Activated CD4-positive, alpha-beta T cell treated with anti-CD3 and anti-CD28 coated beads for 4 hours (primary cell): ENCODE measurements at places on chromosomes 4 and X.

DNA sequence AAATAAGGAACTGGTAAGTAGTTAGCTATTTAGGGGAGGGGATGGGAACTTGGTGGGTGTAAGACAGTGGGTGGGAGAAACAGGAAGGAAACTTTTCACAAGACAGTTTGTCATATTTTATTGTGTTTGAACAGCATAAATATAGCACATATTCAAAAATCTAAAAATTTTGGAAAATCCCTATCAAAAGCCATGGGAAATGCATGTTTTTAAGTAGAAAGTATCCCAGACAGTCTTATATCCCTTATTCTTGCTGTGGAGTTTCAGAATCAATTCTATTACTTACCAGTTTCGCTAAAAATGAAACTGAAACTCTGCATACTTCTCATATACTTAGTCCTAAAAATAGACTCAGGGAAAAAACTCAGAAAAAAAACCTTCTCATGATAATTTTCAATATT, 22.3 kb upstream of the RASGEF1B start:
- no peak for DNase-seq

- DNase-seq, result no peak
Observed at GRCh38 chrX:5810636-5811035, 418.0 kb downstream of the NLGN4X start.

DNA sequence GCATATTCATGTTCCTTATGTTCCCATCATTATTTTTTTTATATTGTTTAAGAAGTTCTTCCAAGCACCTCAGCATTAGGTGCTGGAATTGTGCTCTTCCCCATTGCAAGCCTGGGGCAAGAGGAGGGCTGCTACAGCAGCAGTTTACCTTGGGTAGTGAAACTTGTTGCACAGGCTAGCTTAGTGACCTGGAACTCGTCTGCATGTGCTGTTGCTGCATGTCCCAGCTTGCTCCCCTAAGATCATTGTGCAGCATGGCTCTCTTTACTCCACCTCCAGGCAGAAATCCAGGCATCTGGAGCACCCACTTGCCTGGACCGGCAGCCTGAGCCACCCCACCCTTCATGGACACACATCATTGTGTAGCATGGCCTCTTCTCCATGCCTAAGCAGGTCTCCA, 776.0 kb downstream of the GLUD2 start:
- no peak for DNase-seq

DNA sequence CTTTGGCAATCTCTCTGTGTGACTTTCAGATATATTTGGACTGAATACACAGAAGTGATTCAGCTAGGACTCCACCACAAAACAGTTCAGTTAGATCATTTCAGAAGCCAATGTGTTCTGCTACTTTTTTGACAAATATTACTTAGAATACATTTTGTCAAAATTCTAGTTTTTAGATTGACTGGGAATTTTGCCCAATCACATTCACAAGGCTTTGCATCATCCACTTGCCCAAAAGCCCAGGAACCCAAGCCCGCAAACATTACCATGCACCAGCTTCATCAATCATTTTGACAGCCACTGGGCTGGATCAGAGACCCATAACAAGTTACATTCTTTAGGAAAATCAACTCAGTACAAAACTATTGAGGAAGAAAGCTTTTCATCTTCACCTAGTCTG, 256.6 kb upstream of the NDST3 start:
- no peak for DNase-seq

- DNase-seq, result no peak
Observed at GRCh38 chr4:94639298-94639697, 118.5 kb upstream of the BMPR1B start.

- DNase-seq, result no peak
Observed at GRCh38 chr4:629915-630641, 4.7 kb downstream of the PDE6B start.

DNA sequence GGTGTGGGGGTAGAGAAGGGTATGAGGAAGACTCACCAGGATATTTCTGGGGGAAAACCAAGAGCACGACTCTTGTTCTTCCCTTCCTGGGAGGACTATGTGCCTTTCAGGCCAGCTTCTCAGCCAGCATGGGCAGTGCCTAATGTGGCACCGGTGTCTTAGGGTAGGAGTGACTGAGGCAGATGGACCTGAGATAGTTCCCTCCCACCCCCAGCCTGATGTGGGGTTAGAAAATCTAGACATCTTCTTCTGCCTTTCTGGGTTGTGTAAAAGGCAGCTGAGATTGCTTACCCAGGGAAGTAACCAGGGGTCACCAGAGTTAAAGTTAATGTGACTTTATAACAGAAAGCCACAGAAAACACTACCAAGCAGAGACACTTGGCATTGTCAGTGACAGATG, 127.3 kb downstream of the TMA16 start:
- DNase-seq, result no peak

GRCh38 chr4:40976343-40976742, 226.6 kb downstream of the NSUN7 start:
- DNase-seq, result no peak

DNA sequence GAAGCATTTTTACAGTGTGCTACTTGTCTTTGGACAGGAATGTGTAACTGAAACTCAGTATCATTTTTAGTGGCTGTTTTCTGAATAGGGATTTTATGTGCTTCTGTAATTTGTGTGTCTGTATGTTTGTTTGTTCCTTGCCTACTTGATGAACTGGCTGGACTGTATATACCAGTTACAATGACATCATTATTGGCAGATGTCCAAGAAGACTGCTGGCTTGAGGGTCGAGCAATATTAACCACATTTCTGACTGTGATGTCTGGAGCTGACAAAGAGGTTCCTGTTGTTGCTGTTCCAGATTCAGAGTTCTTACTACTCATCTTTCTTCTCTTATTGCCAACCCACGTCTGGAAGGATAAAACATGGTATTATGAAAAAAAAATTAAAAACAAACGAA, 33.0 kb downstream of the HDX start:
- no peak for DNase-seq

- DNase-seq, result no peak
Observed at GRCh38 chr4:10671366-10671765, 13.2 kb downstream of the CLNK start.
